ENCODE measurements at places on chromosomes 1 and 21.

GRCh38 chr1:185556561-185556960 lies 177.6 kb upstream of the HMCN1 start:
- no peak for DNase-seq

DNA sequence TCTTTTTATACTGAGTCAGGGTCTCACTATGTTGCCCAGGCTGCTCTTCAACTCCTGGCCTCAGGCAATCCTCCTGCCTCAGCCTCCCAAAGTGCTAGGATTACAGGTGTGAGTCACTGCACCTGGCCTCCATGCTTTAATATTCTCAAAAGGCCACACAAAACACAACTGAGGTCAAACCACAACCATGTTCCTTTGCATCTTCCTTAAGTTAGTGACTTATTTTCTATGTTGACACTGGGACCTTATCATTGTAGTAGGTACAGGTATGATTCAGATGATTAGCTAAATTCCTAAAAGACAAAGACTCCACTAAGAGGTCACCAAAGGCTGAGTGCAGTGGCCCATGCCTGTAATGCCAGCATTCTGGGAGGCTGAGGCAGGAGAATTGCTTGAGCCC lies 131.9 kb upstream of the ATP1B1 start:
- no peak for DNase-seq

- DNase-seq = no peak
These were observed 64.5 kb downstream of the KIF14 start for GRCh38 chr1:200556002-200556401.

- DNase-seq = no peak
These were observed 1.5 kb downstream of the HCN3 start for GRCh38 chr1:155278689-155279160.

DNA sequence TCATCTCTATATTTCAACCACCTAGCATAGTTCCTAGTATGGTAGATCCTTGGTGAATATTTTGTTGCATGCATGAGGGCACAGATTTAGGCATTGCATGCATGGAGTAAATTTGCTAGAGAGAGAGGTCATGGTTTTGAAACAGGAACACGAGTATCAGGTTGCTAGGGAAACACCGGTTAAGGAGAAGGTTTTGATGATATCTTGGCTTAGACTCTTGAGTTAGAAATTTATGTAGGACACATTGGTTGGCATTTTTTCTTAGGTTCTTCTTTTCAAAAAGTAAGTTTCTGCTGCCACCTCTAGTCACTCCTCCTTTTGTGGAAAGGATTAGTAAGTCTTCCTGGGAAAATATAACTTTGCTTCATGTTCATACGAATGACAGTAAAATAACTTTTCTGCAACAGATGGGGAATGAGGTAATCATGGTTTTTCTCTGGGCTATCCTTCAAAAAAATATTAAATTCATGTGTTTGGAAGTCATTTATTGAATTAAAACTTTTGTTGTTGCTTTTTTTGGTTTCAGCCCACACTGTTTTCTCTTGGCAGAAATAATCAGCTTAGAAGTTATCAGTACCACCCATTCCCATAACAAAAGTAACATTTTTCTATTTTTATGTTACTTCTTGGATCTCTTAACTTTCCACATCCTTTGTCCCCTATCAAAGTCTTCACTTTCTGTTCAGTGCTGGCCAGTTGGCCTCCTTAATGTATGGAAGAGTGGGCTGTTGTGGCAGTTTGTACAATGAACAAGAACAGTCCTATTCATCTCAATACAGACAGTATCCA lies 97.3 kb downstream of the PLA2G4A start:
- DNase-seq = no peak

- no peak for DNase-seq
These were observed 36.8 kb upstream of the PODN start for GRCh38 chr1:53025034-53025768.

Data from activated CD4-positive, alpha-beta T cell treated with anti-CD3 and anti-CD28 coated beads, Interleukin-2, amount 50 U/mL, for 4 hours (primary cell).